IMR-90 (cell line): ENCODE measurements at places on chromosomes 3 and 15. TPM values are rescaled to one million over a fixed set of nuclear protein-coding genes. Genes with fewer than 3 reads are reported as not detected.

The PLXND1 gene
- polyA plus RNA-seq: 64.5 and 67.1 TPM in 2 replicates

The FAM81A gene
- polyA plus RNA-seq: not detected in 2 replicates

The SLC35G2 gene
- 5.9 and 7.0 TPM in 2 replicates for polyA plus RNA-seq

The MRPS22 gene
- polyA plus RNA-seq: 51.3 and 54.5 TPM in 2 replicates

- DNase-seq: no peak
These were observed 71.3 kb downstream of the MBNL1 start for GRCh38 chr3:152339881-152340505.

DNA sequence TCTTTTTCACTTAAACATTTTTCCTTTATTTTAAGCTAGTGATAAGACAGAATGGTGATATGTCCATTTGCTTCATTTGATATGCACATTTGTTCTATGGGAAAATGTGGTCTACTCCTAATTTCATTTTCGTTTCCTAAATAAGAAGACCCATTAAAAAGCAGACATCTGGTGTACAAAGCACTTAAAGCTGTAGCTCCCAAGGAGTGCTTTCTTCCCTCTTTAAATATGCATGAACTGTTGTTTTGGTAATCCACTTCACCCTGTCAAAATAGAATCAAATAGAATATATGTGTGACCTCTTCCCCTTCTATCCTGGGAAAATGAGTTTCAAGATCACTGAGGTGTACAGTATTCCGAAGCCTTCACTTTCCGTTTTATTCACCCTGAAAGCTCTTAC lies 182.8 kb downstream of the ROBO2 start:
- no peak for DNase-seq

DNA sequence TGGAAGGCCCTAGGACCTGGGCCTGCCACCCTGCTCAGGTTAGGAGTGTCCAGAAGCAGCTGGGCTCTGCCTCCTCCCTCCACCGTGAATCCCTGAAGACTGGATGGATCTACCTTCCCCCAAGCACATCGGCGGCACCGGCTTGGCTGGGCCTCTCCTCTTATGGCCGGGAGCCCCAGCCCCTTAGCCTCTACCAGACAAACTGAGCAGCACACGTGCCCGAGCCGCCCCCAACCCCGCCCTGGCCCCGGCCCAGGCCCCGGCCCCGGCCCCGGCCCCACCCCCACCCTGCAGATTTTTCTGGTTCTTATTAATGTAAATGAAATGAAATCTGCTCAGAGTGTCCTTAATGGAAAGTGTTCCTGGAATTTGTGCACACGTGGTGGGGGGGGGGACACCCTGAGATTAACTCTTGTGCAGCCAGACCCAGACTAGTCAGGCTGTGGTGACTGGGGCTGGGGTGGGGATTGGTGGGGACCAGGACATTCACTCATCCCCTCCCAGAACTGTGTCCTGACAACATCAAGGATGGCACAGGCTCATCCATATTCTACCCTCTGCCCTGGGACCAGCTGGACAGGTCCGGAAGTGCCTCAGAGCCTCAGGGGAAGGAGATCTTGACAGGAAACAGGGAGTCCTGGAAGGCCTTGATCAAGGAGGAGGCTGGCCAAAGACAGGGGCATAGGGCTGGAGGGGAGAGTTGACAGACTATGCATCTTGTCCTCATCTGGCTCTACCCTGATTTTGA lies 30.9 kb upstream of the SEMA3F start:
- no peak for DNase-seq

DNA sequence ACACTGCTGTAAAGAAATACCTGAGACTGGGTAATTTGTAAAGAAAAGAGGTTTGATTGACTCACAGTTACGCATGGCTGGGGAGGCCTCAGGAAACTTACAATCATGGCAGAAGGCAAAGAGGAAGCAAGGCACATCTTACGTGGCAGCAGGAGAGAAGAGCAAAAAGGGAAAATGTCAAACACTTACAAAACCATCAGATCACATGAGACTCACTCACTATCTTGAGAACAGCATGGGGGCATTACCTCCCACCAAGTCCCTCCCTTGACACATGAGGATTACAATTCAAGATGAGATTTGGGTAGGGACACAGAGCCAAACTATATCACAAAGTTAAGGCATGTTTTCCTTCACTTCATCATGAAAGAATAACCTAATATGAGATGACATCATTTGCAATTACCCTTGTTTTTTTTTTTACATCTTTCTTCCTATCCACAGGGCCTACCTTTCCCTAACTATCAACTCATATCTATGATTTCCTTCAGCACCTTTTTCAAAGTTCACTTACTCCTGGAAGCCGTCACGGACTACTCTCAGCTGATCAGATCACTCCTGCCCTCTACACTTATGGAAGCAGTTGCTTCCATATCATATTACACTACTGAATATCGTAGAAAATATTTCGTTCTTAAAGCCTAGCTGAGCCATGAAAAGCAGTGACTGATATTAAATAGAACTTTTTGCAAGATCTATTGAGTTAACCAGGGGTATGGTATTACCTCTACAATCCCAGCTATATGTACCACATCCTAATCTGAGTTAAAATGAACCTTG lies 25.5 kb upstream of the ATP8B4 start:
- no peak for DNase-seq

- DNase-seq: no peak
These were observed 244.2 kb upstream of the SLITRK3 start for GRCh38 chr3:165440380-165440779.

- DNase-seq: peak; percentile 86
These were observed 227.8 kb upstream of the CTNNB1 start for GRCh38 chr3:40971191-40972168.

GRCh38 chr3:134332344-134332743 lies 41.9 kb downstream of the AMOTL2 start:
- DNase-seq: no peak
